Activated CD4-positive, alpha-beta memory T cell treated with anti-CD3 and anti-CD28 coated beads for 36 hours (primary cell): ENCODE measurements at places on chromosomes 11 and 22. TPM values are rescaled to one million over a fixed set of nuclear protein-coding genes. Genes with fewer than 3 reads are reported as not detected.

Gene SLC22A12
- total RNA-seq, result not detected

Gene FAT3
- not detected for total RNA-seq

Gene PHLDA2
- 7.6 TPM for total RNA-seq

Gene ELFN2
- 0.57 TPM for total RNA-seq

Gene EIF3F
- 319 TPM for total RNA-seq

Gene SLC37A2
- total RNA-seq, result 0.93 TPM

Gene GPHA2
- total RNA-seq, result not detected

Gene OR8G1
- not detected for total RNA-seq

Gene GLB1L3
- 7.1 TPM for total RNA-seq

Gene CASP5
- total RNA-seq, result not detected

Gene LYVE1
- total RNA-seq, result not detected

DNA sequence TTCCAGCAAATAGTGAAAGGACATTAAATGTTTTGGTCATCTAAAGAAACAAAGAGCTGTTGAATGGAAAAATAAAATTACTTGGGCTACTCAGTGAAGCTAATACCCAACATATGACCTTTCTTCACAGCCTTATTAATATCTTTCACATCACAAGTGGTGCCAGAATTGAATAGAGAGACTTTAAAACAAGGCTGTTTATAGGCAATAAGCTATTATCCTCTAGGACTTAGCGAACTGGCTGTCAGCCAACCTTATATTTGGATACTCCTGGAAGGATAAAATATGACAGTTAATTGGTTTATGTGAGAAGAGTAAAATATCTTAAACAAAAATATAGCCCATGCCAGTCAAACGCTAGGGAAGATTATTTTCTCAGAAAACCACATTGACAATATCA, 225.5 kb upstream of the BLID start:
- no peak for DNase-seq

GRCh38 chr11:6417907-6418556, 862 bp downstream of the APBB1 start:
- DNase-seq, result no peak

GRCh38 chr11:10382518-10382917, 72.5 kb upstream of the AMPD3 start:
- peak; percentile 23 for DNase-seq

GRCh38 chr11:94017446-94017845, 3.7 kb upstream of the HEPHL1 start:
- no peak for DNase-seq

- DNase-seq, result no peak
These were observed 14.3 kb downstream of the LRRC75B start for GRCh38 chr22:24578355-24579257.

DNA sequence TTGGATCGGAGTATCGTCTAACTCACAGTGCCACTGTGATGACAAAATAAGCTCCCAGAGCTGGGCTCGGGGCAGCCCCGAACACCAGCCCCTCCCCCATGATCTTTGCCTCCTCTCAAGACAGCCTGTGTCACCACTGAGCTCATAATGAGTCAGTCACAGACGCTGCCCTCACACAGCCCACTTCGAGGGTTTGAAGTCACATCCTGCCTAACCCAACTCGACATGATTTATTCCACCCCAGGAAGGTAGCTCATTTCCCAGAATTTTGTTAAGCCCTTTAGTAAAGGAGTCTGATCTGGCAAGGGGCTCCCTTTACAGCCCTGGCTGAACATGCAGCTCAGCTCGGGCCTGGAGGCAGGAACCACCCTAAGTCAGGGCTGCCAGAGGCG, 22.8 kb downstream of the MYH9 start:
- peak; percentile 95 for DNase-seq

- no peak for DNase-seq
These were observed 2.2 kb downstream of the PRODH start for GRCh38 chr22:18933914-18934313.

DNA sequence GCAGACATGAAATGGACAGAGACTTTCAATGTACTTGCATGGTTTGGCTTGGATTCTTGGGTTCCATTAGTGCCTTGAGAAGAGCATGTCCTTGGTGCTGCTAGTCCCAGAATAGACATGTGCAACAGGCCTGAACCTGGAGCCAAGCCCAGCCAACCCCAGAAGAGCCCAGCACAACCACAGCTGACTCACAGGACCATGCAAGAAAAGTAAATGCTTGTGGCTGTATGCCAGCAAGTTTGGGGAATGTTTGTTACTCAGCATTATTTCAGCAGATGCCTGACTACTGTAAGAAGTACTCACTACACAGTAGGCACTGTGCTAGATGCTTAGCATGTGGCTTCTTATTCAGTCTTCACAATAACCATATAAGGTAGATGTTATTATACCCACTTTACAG, 39.2 kb upstream of the HMGXB4 start:
- DNase-seq, result no peak

- DNase-seq, result no peak
These were observed 30.1 kb upstream of the TMEM45B start for GRCh38 chr11:129785383-129786111.

DNA sequence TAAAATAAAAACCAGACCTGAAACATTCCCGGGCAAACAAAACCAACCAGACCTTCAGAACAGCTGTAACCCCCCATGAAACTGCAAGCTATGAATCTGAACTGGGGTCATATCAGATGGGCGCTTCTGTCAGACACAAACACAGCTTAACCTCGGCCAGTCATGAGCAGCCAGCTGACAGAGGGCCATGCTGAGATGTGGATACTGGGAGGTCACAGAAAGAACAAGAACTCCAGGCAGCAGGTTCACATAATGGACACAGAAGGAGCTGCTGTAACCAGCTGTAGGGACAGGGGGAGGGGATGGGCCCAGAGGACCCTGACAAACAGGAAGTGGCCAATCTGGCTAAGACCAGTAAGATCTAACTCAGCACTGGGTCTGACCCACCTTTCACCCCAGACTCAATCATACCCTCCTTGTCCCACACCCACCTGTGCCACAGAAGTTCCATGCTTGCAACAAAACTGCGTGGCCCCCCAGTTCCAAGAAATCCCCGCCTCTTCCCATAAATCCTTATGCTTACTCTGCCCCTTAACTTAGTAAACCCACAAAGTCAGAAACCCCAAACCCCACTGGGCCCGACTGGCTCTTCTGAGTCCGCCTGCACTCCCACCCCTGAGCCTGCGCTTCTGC, 4.0 kb downstream of the APOL4 start:
- peak; percentile 45 for DNase-seq

GRCh38 chr22:42807185-42807584, 49.9 kb downstream of the ARFGAP3 start:
- no peak for DNase-seq

DNA sequence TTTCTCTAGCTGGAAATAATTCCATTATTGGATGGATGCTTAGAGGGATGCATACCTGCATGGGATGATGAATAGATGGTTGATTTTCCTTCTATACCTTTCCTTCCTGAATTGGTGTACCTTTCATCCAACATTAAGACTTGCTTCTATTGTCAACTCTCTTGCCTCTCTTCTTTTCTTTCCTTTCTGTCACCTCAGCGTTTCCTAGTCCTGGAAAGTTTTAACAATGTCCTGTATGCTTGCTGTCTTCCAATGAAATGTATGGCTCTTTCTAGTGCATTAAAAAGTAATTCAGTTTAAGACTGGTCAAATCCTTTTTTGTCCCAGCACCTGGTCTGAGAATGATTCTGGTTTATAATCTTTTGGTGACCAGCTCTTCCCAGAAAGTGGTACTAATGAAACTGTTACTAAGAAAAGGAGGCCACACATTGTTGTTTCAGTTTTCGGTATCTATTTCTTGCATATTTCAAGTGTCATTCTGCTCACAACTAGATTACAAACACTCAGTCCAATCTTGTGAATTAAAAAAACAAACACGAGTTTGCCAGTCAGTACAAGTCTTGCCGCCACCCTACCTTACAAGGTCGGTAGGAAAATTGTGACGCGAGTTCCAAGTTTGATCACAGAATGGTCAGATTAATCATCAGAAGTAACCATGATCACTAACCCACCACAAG, 8.0 kb downstream of the POU2AF1 start:
- peak; percentile 69 for DNase-seq

- DNase-seq, result no peak
These were observed 352.0 kb upstream of the MPPED2 start for GRCh38 chr11:30938171-30938570.

DNA sequence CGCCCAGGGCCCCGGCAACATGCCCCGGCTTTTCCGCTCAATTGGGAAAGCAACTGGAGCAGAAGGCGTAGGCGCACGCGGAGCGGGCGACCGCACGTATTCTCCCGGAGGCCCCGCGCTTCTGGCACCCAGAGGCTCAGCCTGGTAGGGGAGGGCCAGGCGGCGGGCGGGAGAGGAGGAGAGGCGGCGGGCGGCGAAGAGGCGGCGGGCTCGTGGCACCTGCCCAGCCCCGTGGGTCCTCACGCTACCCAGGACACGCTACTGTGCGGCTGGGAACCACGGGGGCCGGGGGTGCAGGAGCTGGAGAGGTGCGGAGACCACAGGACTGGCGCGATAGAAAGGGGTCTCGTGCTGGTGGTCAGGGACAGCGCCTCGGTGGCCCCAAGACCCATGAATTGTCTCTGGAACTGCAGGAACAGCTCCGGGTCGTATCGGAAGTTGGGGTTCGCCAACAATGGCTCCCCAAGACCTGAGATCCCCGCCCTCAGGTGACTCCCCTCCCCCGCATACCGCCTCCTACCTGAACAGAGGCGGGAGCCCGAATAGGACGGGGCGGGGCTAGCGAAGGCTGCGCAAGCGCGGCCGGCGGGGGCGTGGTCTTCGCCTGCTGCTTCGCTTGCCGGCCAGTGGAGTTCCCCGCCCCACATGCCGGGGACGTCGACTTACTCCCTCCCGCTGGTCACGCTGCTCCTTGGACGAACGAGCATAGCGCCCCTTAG, at the start of gene SLC37A4:
Gene SLC37A4, minus strand, starts transcription at position 549 of the 719 bp plus-strand sequence.
- DNase-seq, result peak; percentile 99

DNA sequence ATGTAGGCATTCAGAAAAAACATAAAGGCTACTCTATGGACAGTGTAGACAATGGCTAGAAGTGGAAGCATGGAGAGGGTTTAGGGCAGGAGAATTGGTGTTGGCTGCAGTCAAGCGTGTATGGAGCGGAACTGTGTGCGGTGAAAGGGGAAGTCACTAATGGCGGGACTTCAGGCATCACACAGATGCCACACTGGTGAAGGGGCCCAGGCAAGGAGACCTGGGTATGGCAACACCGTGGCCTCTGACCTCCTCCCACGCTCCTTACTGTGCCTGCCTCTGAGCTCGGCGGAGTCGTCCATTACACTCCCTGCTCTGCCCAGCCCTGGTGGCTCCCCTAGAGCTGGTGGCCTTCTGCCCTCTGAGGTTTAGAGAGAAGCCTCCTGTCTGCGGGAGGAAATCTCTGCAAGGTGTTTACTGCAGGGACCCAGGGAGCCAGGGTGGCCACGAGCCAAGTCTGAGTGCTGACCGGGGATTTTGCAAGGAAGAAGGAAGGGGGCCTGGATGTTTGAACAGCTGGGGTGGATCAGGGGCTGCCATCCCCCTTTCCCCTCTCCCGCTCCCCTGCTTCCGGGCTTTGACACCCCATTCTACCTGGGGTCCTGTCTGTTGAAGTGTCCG, 75.1 kb upstream of the TSPAN18 start:
- no peak for DNase-seq

- no peak for DNase-seq
These were observed 22.5 kb upstream of the HSPA8 start for GRCh38 chr11:123084454-123084853.

DNA sequence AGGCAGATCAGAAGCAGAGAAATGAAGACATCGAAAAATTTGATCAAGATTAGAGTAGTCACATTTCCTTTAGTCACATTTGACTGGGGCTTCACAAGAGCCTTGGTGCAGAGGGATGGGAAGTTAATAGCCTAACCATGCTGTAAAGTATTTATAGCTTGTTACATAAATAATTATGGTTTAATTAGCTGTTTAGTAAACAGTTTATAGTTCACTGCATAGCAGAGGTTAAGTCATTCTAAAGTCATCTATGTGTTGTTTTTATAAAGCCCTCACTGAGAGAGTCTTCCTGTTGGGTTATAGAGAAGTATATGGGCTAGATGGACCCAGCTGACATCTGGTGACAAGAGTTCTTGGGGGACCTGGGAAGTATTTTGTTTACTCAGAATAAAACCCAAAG, 47.1 kb downstream of the INSC start:
- no peak for DNase-seq
